ENCODE measurements at places on chromosomes 1 and 21.

- DNase-seq, result no peak
Observed at GRCh38 chr21:41664881-41665765, 101.7 kb downstream of the RIPK4 start.

- no peak for DNase-seq
Observed at GRCh38 chr21:45029948-45030681, 44.3 kb upstream of the ADARB1 start.

DNA sequence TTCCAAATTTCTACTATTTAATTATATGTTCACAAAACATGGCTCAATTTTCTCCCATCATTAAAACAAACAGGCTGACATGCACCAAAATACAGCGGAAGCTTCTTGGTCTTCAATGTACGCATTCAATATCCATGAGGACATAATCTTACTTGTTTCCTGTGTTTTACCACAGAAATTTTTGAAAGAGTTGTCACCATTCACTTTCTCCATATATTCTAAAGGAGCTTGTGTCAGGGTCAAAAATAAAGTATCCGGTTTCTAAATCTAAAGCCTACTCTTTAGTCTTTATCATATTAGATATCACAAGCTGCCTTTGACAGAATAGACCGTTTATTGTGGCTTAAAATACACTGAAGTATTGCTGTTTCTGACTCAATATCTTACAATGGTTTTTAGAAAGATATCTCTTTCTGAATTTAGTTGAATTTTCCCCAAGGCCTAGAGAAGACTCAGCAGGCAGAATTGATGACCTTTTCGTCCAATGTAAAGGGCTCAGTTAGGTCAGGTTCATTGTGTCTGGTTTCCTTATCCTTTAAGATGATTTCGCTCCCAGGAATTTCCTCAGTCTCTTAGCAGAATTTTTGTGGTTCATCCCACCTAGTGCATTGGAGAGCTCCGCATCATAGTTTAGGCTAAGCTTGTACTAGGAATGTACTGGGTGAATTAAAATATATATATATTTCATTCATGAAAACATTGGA, 717.2 kb downstream of the NCAM2 start:
- no peak for DNase-seq

DNA sequence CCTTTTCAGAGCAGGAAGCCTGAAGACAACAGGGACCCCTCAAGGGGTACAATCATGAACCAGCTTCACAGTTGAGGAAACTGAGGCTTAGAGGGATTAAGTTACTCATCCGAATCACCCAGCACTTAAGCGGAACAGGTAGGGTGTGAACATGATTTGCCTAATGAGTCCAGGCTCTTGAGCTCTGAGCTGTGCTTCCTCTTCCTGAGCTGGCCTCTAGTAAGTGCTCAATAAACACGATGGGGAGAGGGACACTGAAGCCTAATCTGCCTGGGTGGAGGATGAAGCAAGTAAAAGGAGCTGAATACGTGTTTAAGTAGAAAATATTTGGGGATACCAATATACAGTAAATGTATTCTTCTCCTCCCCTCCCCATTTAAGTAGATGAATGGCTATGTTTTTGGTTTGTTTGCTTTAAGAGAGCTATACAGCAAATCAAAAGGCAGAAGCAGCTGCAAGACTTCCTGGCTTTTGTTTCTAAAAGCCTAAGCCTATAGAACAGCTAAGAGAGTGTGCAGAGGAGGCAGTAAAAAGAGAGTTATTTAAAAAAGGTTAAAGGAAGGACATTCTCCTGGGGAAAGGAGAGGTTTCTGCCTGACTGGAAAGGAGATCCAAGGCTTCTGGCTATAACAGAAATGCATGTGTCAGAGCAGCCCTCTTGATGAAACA, 20.5 kb downstream of the STPG1 start:
- no peak for DNase-seq

- no peak for DNase-seq
Observed at GRCh38 chr21:15138490-15138889, 73.7 kb upstream of the NRIP1 start.

- no peak for DNase-seq
Observed at GRCh38 chr1:86064899-86065298, 91.7 kb downstream of the COL24A1 start.

GRCh38 chr1:155321639-155322503, 1.2 kb downstream of the RUSC1 start:
- no peak for DNase-seq

DNA sequence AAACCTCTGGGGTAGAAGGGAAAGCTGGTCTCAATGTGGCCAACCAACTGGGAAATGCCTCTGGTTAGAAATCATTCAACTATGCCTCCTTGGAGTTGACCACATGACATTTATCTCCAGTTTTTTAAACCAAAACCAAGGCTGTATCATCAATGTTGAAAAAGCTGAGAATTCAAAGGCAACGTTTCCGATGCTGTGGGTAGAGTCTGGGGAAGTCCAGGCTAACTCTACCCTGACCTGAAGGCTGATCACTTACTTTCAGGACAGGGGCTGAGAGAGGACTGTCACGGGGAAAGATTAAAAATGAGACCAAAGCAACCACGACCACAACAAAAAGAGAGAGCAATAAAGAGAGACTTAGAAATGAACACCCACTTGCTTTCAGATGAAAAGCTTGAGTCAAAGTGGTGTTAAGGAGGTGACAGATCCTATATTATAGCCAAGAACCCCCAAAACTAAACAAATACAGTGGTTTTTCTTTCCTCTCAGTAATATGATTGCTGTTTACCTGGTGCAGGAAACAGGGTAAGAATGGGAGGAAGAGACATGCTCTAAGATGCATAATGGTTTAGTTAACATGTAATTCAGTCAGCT, 90.8 kb upstream of the TNFSF4 start:
- DNase-seq, result no peak

- DNase-seq, result no peak
Observed at GRCh38 chr1:69747207-69747606, 179.5 kb downstream of the LRRC7 start.

- no peak for DNase-seq
Observed at GRCh38 chr1:245216366-245217115, 61.8 kb downstream of the KIF26B start.

DNA sequence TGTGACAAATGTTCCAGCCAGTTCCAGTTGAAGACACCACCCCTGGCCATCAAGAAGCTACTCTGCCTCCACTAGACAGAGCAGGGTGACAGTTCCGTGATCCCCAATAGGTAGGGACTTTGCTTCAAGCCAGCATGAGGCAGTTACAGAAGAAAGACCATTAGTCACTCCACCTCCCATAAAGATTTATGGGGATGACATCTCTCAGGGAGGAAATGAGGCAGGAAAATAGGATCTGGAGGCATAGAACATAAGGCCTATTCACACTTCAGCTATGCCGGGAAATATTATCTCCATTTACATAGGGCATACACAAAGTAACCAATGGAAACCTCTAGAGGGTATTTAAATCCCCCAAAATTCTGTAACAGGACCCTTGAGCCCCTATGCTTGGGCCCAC, 3.5 kb upstream of the GBP7 start:
- DNase-seq, result no peak

DNA sequence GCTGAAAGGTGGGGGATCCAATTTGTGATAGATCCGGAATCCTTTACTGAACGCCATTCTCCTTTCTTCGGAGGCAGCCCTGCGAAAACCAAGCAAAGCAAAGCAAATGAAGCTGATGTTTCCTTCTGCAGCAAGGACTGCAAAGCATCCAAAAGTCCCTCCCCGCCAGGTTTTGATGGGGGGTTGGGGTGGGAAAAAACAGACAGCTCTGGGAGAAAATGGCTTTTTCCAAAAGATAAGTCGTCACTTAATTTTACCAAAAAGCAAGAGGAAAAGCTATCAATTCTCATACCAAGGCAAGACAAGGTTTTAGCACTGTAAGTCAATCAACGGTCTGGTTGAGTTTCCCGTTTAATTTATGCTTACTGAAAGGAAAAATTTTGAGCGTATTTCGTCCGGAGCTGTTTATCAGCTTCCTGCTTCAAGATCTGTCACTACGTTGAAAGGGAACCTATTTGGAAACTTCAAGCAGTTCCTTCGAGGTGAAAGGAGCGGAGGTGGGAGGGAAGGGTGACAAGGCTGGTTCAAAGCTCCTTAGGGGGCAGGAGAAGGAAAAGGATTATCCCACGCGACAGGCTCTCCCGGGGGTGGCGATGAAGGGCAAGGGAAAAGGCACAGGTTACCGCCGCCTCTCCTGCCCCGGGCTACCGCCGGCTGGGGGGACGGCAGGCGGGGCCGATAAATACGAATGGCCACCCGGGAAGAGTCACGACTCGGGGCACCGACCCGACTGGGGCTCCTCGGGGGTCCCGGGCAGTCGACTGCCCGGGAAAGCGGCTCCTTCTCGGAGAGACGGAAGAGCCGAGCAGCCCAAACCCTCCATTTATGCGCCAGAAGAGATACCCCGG, 750 bp downstream of the SYNJ1 start:
- DNase-seq, result peak; percentile 57

DNA sequence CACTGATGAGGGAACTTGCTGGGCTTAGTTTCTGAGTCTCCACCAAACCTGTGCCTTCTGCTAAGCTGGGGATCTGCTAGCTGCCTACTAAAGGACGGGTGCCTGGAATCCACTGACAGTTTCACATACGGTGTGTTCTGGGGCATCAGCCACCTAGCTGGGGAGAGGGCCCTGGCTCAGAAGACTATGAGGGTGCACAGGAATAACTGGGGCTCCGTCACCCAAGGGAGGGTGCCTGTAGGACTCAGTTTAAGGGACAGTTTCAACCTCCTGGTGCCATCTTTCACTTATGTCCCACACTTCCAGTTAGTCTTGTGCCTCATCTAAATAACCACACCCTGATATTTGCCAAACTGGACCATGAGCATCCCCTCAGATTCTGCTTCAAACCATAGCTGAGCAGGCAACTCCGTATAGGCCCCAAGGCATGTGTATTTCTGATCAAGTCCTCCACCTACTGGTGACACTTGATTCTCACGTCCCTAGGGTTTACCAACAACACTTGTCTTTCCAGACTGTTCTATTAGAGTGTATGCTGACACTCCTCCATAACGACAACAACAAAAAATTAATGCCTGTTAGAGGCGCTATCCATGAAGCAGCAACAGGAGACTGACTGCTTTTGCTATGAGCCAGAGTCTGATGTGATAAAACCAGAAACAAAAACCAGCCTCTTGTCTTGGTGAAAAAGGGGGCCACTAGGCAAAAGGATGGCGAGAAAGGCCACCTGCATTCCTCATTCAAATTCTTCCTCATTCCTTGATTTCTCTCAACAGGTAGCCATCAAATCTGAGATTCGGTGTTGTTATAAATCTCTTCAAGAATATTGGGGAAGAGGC, 55.0 kb upstream of the PAXBP1 start:
- DNase-seq, result peak; percentile 60

- DNase-seq, result no peak
Observed at GRCh38 chr1:61332196-61332753, 249.9 kb downstream of the NFIA start.

DNA sequence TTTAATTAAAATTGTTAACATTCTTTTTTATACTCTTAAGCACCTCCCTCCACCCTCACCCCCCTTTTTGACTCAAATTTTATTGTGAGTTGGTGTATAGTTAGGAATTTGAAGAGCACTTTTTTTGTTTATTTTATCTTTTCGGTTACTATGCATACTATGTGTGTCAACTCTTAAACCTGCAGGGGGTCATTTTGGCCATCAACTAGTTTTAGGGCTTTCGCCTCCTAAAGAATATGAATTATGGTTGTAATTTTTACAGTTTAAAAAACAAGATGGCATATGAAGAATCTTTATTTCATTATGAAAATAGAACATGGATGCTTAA, 9.7 kb downstream of the BACH1 start:
- no peak for DNase-seq

GRCh38 chr1:11563560-11564069, 84.7 kb downstream of the DISP3 start:
- DNase-seq, result no peak

Measured in midbrain (tissue), 1 donor.